ENCODE measurements at places on chromosomes 11 and 22. TPM values are rescaled to one million over a fixed set of nuclear protein-coding genes. Genes with fewer than 3 reads are reported as not detected.
A peak's percentile ranks its signal among the peaks of the same experiment; 100 is the strongest.

NUMA1 gene
- 58.6 TPM for polyA plus RNA-seq

- DNase-seq: peak; percentile 36
Measured at GRCh38 chr22:35064664-35065063, 1.3 kb upstream of the ISX start.

DNA sequence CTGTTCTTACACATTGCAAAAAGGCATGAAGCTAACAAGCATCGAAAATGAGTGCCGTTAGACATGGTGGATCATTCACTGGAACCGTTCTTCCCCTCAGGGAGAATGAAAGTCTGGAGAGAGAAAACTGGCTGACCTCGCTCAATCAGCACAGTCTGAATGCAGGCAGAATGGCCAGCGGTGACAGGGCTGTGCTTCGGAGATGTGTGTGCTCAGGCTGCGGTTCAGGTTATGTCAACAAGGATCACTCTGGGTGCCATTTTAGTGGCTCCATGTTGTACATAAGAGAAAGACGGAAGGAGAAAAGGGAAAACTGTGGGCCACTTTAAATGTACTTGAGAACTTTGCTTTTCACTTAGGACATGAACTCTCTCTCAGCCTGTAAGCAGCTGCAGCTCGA, 749.8 kb upstream of the ARHGAP42 start:
- no peak for DNase-seq

CELF1 gene
- 28.8 TPM for polyA plus RNA-seq
